ENCODE measurements at places on chromosomes 12 and 14. TPM values are rescaled to one million over a fixed set of nuclear protein-coding genes. Genes with fewer than 3 reads are reported as not detected.
A peak's percentile ranks its signal among the peaks of the same experiment; 100 is the strongest.

Gene TMPRSS12
- total RNA-seq = not detected

Gene ZNF891
- total RNA-seq = 0.39 TPM

Gene DAO
- total RNA-seq = not detected

Gene PTPRO
- not detected for total RNA-seq

GRCh38 chr12:116376354-116377193 is 99.1 kb upstream of the MED13L start:
- peak; percentile 80 for DNase-seq

GRCh38 chr12:121873216-121873569 is 14.5 kb upstream of the HPD start:
- no peak for DNase-seq

DNA sequence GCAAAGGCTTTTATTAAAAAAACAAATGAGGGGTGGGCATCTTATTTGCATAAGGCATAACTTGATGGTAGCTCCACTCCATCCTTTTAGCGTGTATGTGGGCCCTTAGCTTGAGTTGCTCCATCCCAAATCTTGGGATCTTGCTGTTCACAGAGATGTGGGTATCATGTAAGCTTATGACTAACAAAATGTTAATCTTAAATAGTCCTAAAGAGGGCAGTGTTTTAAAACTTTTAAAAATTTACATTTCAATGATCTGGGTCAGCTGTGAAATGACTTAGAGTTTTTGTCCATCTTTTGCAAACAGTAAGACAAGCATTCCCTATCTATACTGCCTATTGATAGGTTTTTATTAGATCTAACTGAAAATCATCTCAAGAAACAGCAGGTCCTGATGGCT is 86.0 kb downstream of the SLCO1A2 start:
- DNase-seq = peak; percentile 10

- DNase-seq = no peak
Observed at GRCh38 chr14:55436519-55436918, 3.9 kb downstream of the TBPL2 start.

DNA sequence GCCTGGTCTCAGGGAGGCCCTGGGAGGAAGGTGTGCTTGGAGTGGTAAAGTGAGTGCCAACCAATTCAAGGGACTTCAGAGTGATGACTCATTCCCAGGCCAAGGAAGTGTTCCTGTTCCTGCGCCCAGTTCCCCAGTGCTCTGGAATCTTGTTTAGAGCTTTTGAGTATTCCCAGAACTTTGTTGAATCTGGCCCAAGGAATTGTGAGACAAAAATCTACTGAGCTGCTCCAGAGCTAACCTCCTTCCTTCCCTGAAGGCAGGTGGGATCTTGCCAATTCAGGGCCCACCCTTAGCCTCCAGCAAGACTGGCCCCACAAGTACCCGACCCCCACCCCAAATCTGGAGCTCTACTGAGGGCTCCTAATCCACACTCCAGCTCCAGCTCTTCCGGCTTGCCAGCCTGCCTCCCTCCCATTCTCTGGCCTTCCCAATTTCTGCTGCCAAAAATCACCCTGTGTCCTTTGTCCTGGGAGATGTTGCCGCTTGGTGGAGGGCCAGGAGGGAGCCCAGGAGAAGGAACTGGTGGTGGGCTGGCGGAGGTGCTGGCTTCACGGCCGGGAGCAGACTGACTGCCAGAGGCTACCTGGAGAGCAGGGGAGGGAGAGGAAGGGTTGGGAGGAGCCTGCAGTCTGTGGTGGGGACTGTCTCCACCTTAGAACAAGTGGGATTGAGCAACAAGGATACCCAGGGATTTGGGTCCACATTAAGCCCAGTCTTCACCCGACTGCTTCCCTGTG is 2.0 kb upstream of the ATN1 start:
- DNase-seq = peak; percentile 57

- no peak for DNase-seq
Observed at GRCh38 chr12:12583510-12584178, 21.0 kb upstream of the DUSP16 start.

- DNase-seq = no peak
Observed at GRCh38 chr12:60644076-60644475, 1048.2 kb downstream of the SLC16A7 start.

DNA sequence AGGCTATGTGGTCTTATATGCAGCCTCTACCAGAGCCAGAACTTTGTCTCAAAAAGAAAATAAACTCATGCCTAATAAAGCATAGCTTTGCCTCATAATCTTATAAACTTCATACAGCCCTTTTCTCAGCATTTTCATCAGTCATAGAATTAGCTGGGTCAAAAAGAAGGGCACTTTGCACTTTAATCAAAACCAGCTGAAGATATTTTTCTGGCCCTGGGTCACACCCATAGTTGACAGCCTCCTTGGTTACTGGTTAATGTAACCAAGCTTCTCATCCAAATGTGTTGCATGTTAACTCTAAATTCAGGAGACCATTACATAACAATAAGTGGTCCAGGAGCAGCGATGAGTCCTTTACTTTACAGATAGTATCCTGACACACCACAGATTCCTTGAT is 558.2 kb downstream of the FLRT2 start:
- DNase-seq = no peak
